ENCODE measurements at places on chromosomes 13 and 19. TPM values are rescaled to one million over a fixed set of nuclear protein-coding genes. Genes with fewer than 3 reads are reported as not detected.

F7 gene
- total RNA-seq: 0.26 TPM

ZNF723 gene
- total RNA-seq: not detected

ZNF665 gene
- total RNA-seq: 4.3 TPM

CFD gene
- total RNA-seq: 133 TPM

CABP5 gene
- not detected for total RNA-seq

KL gene
- total RNA-seq: 1.8 TPM

ZNF98 gene
- total RNA-seq: 0.89 TPM

ONECUT3 gene
- total RNA-seq: 6.3 TPM

NCLN gene
- total RNA-seq: 44.9 TPM

JSRP1 gene
- 0.17 TPM for total RNA-seq

LILRB4 gene
- 16.4 TPM for total RNA-seq

PINLYP gene
- 13.3 TPM for total RNA-seq

GAPDHS gene
- total RNA-seq: not detected

STARD13 gene
- total RNA-seq: 36.1 TPM

PLEKHA4 gene
- total RNA-seq: 18.9 TPM

All from mucosa of gallbladder (tissue), 1 donor.